Lower lobe of right lung (tissue), 2 donors: ENCODE measurements at places on chromosomes 7 and 10. TPM values are rescaled to one million over a fixed set of nuclear protein-coding genes. Genes with fewer than 3 reads are reported as not detected.

The CFAP58 gene
- 1.1 TPM for total RNA-seq

The ENO4 gene
- total RNA-seq, result 1.9 TPM

The PWWP2B gene
- total RNA-seq, result 25.2 TPM

DNA sequence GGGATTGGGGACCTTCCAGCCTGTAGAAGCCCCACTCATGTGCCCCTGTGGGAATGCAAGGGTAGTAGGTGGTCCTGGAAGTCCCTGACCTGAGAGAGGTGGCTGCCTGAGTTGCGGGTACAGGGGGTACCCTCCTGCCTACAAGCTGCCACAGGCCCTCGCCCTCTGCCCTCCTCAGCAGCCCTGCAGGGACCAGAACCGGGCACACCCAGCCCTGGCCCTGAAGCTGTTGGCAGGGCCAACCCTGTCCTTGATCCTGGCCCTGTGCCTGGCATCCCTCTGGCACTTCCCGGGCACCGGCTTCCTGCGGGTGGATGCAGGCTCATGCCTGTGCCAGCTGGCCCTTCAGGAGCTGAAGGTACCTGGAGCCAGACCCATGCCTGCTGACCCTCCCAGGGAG is 54.9 kb upstream of the ELN start:
- peak; percentile 41 for DNase-seq
- no peaks in the 10 kb centered on the region for H3K27me3 ChIP-seq
- no peaks in the 10 kb centered on the region for H3K36me3 ChIP-seq
- H3K4me1 ChIP-seq, result no peaks in the 10 kb centered on the region
- no peak overlapping the region for H3K27ac ChIP-seq

- peaks cover 56% of the 10 kb centered on the region for H3K4me1 ChIP-seq
- H3K27ac ChIP-seq, result peak overlapping the region; percentile 29
- H3K36me3 ChIP-seq, result no peaks in the 10 kb centered on the region
- no peak for DNase-seq
Observed at GRCh38 chr7:26688936-26689506, 175.4 kb downstream of the SKAP2 start.

DNA sequence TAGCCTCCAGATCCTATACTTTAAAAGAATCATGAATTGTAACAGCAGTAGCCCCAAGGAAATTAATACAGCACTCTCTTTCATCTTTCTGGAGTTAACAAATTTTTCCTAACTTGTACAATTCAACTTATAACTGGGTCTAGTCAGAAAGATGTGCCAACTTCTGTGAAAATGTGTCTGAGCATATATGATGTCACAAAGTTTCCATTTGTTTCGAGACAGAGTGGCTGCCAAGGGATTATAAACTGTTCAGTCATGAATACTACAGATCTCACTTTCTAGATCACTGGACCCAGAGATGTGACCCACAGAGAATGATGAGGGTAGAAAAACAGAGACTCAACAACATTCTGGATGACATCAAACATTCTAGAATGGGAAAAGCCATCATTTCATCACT is 249.2 kb upstream of the PHF14 start:
- no peak overlapping the region for H3K27ac ChIP-seq
- H3K4me1 ChIP-seq, result no peaks in the 10 kb centered on the region
- no peaks in the 10 kb centered on the region for H3K36me3 ChIP-seq
- no peak overlapping the region for H3K4me3 ChIP-seq

DNA sequence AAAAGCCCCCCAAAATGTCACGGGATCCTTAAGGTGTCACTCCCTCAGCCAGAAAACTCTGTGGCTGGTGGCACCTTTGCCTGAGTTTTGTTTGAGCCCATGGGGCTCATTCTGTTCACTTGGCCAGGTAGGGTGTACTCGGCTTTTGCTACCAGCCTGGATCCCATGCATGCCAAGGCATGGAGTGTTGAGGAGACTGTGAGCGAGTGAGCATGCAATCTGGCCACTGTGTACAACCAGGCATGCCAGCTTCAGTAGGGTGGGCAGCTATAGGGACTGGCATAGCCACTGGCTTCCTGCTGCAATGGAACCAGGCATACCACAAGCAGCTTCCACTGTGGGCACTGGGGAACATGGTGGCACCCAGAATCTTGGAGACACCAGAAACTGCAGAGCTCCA is 436.0 kb upstream of the GRM3 start:
- no peaks in the 10 kb centered on the region for H3K36me3 ChIP-seq
- H3K27me3 ChIP-seq, result no peaks in the 10 kb centered on the region
- no peaks in the 10 kb centered on the region for H3K4me1 ChIP-seq
- DNase-seq, result no peak
- no peak overlapping the region for H3K4me3 ChIP-seq

- peak overlapping the region; percentile 55 for H3K4me3 ChIP-seq
- peak overlapping the region; percentile 88 for H3K27ac ChIP-seq
- peak; percentile 89 for DNase-seq
- H3K4me1 ChIP-seq, result peaks cover 66% of the 10 kb centered on the region
- no peaks in the 10 kb centered on the region for H3K27me3 ChIP-seq
Observed at GRCh38 chr7:1054861-1055450, 10.6 kb downstream of the GPR146 start.

DNA sequence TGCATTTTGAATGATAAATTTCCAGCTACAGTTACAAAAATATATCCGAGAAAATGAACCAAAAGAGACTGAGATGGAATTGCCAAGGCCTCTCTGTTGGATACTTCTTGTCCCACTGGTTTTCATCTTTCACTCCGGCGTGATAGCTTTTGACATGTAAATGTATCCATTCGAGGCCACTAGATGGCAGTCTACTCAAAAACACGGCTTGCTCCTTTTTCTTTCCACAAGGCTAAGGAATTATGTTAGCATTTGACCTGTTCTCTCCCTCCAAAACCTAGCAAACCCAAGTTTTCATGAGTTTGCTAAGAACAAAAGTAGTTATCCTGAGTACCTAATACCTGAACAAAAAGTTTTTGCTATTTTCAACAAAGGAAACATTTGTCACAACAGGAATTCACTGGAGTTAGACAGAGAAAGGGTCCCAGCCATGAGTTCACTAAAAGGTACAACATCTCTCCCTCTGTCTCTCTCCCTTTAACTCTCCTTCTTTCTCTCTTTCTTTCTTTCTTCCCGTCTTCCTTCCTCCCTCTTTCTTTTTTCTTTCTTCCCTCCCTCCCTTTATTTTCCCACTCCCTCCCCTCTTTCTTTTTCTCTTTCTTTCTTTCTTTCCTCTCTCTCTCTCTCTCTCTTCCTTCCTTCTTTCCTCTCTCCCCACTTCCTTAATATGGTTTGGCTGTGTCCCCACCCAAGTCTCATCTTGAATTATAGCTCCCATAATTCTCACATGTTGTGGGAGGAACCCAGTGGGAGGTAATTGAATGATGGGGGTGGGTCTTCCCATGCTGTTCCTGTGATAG is 207.9 kb upstream of the MYO3A start:
- H3K36me3 ChIP-seq, result no peaks in the 10 kb centered on the region
- H3K27ac ChIP-seq, result no peak overlapping the region
- no peaks in the 10 kb centered on the region for H3K4me1 ChIP-seq
- H3K27me3 ChIP-seq, result no peaks in the 10 kb centered on the region
- no peak overlapping the region for H3K4me3 ChIP-seq
- DNase-seq, result no peak

DNA sequence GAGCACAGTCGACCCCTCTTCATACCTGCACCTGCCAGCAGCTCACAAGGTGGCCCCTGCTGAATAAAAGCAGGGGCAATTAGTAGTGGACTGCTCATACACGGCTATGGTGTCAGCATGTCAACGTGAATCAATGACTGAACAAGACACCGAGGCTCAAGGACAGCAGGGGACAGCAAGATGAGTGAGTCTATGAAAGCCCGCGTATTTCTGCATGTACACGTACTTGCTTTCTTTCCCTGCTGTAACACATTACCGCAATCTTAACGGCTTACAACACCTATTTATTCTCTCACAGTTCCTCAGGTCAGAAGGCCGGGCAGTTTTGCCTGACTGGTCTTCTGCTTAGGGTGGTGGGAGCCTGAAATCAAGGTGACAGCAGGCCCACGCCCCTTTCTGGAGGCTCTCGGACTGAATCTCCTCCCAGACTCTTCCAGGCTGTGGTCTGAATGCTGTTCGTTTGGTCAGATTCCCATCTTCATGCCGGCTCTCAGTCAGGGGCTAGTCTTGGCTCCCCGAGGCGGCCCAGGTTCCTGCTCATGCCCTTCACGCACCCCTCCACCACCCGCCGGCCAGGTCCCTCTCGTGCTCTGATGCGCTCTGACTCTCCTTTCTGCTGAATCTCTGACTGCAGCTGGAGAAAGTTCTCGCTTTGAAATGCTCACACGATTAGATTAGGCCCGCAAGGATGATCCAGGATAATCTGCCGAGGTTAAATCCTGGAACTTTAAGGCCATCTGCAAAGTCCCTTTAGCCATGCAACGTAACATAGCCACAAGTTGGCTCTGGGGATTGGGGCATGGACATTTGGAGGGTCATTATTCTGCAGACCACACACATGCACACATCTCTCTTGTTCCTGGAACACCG is 7.8 kb upstream of the PPP2R2D start:
- H3K27me3 ChIP-seq, result peaks cover 28% of the 10 kb centered on the region
- no peak overlapping the region for H3K27ac ChIP-seq
- no peaks in the 10 kb centered on the region for H3K4me1 ChIP-seq
- no peak for DNase-seq
- no peaks in the 10 kb centered on the region for H3K36me3 ChIP-seq
